SK-N-SH (cell line): ENCODE measurements at places on chromosomes 5 and 9. TPM values are rescaled to one million over a fixed set of nuclear protein-coding genes. Genes with fewer than 3 reads are reported as not detected.

C5orf24 gene
- polyA plus RNA-seq, result 21.8 and 34.3 TPM in 2 replicates

PDCD1LG2 gene
- 11.1 and 19.4 TPM in 2 replicates for polyA plus RNA-seq

MSMP gene
- polyA plus RNA-seq, result 1.2 TPM in 2 replicates

RABEPK gene
- 55.1 and 62.1 TPM in 2 replicates for polyA plus RNA-seq

ARHGEF28 gene
- polyA plus RNA-seq, result 3.7 and 4.2 TPM in 2 replicates

- no peak for DNase-seq
Observed at GRCh38 chr5:89728750-89729149, 680.8 kb downstream of the CETN3 start.

GRCh38 chr5:172410160-172410559, 44.2 kb downstream of the SH3PXD2B start:
- DNase-seq, result no peak

- DNase-seq, result no peak
Observed at GRCh38 chr9:78118742-78119473, 87.3 kb upstream of the GNAQ start.

- DNase-seq, result no peak
Observed at GRCh38 chr9:93041108-93041802, 17.2 kb upstream of the SUSD3 start.

- no peak for DNase-seq
Observed at GRCh38 chr9:72935595-72935994, 17.3 kb downstream of the ALDH1A1 start.

DNA sequence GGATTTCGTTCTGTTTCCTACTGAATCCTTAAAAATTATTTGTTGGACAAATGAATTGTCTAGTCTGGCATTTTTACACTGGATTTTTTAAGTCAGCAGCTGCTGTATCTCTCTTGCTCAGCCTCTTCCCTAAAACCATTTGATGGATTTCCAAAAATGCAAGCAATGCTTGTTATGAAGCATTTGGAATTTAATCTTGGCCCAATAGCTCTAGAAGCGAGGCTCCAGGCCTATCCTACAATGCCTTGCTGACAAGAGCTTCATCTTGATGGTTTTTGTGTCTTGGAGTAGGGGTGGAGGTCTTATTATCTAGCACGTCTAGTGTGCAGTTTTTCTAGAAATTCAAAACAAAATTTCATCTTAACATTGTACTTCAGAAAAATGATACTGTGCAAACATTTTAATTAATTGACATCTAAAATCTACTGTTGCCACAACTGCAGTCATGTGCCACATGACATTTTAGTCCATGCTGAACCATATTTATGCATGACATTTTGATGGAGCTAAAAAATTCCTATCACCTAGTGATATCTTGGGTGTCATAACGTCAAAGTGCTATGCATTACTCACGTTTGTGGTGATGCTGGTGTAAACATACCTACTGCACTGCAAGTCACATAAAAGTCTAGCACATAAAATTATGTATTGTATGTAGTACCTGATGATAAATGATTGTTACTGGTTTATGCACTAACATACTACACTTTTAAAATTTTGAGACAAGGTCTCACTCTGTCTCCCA, 5.9 kb upstream of the RAD23B start:
- DNase-seq, result no peak

DNA sequence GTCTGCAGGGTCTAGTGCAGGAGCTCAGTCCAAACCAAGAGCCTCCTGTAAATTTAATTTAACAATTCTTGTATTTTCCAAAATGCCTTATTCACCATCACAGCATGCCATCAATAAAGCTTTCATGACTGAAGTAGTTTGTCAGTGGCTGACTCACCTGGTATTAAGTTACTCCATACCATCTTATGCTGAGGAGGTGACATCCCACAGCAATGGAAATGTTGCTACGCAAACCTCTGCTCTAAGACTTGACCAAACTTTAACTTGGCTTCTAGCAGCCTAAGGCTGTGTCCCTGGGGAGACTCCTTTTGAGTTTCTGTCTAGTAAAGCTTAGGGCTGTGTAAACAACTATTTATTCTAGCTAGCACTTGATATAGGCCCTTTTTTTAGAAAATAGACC, 1231.3 kb upstream of the CDH18 start:
- no peak for DNase-seq

- DNase-seq, result no peak
Observed at GRCh38 chr9:124322618-124323432, 65.1 kb downstream of the NEK6 start.

- DNase-seq, result no peak
Observed at GRCh38 chr5:1933364-1934055, 50.8 kb upstream of the IRX4 start.

- no peak for DNase-seq
Observed at GRCh38 chr5:122367456-122367855, 55.4 kb downstream of the SNCAIP start.

- DNase-seq, result peak; percentile 73
Observed at GRCh38 chr5:114055318-114056184, 306.3 kb upstream of the KCNN2 start.

DNA sequence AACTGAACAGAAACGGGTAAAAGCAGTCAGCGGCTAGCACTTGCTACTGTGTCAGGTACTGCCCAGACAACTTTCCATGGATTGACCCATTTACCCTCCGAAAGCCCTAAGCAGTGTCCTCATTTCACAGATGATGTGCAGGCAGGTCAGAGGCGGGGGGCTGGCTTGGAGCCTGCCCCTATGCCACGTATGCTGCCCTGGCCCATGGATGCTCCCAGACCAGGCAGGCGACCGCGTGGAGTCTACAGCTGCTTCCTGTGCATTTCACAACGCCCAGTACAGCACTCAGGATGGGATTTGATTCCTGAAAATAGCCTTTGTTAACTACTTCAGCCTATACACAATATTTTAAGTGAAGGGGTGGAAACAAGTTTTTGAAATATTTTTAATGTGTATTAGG, 202.9 kb downstream of the NXNL2 start:
- DNase-seq, result no peak

- no peak for DNase-seq
Observed at GRCh38 chr5:40073927-40074326, 605.8 kb upstream of the PTGER4 start.

DNA sequence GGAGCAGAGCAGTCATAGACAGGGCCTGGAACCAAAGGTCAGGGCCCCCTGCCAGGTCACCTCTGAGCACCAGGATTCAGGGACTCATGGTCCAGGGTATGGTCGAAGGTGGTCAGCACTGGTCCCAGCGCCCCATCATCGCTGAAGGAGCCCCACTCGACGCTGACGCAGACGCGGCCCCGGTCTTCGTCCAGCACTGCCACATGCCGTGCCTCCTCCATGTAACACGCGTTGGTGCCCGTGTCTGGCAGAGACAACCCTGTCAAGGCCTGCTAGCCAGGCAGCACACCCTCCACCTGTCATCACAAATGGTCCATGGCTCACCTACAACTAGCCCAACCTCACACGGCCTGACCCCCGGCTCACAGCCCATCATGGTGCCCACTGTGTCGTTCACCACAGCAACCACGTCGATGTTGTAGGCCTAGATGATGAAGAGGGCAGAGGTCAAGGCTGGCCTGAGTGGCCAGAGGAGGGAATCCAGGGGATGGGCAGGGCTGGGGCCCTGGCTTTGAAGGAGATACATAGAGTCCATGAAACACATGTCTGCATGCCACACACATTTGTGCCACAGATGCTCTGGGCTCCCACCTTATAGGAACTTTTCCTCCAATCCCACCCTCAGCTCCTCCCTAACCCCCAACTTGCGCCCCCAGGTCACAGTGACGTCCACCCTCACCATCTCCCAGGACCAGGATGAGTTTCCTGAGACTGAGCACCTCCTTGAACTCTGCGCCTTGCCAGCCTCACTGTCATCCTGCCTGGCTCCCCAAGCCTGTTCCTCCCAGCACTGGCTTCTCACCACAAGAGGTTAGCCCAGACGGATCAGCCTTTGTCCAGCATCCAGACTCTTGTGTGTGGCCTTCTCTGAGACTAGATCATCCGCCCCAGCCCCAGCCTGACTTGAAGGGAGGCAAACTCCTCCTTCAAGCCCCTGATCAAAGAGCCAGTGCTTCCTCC, 9.5 kb downstream of the HK3 start:
- peak; percentile 24 for DNase-seq

DNA sequence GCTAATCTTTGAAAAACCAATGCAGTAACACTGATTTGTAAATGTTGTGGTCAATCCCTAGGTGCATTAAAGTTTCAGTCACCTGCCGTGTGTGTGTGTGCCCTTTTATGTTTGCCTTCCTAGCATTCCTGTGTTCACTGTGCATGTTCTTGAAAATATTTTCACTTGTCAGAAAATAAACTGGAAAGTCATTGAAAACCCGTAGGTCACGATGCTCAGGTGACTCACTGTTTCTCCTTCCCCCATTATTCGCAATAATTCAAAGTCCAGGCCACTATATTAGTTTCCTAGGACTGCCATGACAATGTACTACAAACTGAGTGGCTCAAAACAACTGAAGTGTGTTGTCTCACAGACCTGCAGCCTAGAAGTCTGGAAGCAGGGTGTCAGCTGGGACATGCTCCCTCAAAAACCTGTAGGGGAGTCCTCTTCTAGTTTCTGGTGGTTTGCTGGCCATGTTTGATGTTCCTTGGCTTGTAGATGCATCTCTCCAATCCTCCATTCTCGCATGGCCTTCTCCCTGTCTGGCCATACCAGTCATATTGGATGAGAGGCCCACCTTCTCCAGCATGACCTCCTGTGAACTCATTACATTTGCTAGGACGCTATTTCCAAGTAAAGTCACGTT, 29.3 kb downstream of the MARVELD2 start:
- DNase-seq, result no peak

DNA sequence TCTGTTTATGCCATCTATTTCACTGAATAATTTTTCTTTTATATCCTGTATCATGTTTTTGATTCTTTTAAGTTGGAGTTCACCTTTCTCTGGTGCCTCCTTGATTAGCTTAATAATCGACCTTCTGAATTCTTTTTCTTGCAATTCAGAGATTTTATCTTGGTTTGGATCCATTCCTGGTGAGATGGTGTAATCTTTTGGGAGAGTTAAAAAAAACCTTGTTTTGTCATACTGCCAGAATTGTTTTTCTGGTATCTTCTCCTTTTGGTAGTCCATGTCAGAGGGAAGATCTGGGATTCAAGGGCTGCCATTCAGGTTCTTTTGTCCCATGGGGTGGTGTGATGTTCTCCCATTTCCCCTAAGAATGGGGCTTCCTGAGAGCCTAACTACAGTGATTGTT, 800.8 kb upstream of the TYRP1 start:
- no peak for DNase-seq

DNA sequence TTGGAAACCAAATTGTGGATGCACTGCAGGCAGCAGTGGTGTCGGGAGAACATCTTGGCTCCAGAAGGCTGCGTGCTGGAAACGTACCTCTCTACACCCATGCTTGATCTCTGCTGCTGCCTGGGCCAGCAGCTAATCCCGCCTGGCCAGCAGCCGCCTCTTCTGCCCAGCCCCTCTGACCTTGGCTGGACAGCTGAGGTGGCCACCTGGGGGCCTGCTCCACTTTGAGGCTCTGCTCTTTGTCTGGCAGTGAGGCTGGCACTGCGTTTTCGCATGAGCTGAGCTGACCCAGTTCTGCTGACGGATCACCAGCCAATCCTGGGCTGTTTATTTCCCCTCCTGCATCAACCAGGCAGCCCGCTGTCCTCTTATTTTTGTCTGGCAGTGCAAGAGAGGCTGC, 154.9 kb downstream of the TENT4A start:
- peak; percentile 26 for DNase-seq

DNA sequence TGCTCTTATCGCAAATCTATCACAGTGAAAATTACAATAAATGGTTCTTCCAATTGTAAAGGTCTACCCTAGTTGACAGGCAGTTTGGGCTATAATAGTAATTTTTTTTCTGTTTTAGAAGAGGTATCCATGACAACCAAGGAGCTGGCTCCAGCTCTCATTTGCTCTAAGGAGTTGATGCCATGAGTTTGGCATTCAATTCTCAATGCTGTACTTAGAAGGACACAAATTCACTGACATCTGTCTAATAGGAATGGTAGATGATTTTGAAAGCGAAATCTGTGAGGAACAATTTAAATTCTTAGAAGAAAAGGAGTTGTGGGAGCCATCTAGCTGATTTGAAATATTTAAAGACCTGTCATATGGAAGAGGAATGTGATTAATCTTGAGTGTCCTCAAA, 203.6 kb upstream of the DAB2 start:
- no peak for DNase-seq
